ENCODE measurements at places on chromosomes 4 and X. TPM values are rescaled to one million over a fixed set of nuclear protein-coding genes. Genes with fewer than 3 reads are reported as not detected.

The WDR17 gene
- total RNA-seq = 2.3 TPM

The NUDT11 gene
- 2.8 TPM for total RNA-seq

The SLC6A14 gene
- total RNA-seq = 0.03 TPM

The ARHGAP6 gene
- total RNA-seq = not detected

The PIN4 gene
- total RNA-seq = 36.8 TPM

The DKK2 gene
- total RNA-seq = not detected

The C1QTNF7 gene
- total RNA-seq = not detected

The TBX22 gene
- not detected for total RNA-seq

The SPIN2A gene
- total RNA-seq = 0.11 TPM
